ENCODE measurements at places on chromosomes 5 and 9.
A peak's percentile ranks its signal among the peaks of the same experiment; 100 is the strongest.

- DNase-seq, result no peak
These were observed 178.4 kb downstream of the PAX5 start for GRCh38 chr9:36855448-36856315.

DNA sequence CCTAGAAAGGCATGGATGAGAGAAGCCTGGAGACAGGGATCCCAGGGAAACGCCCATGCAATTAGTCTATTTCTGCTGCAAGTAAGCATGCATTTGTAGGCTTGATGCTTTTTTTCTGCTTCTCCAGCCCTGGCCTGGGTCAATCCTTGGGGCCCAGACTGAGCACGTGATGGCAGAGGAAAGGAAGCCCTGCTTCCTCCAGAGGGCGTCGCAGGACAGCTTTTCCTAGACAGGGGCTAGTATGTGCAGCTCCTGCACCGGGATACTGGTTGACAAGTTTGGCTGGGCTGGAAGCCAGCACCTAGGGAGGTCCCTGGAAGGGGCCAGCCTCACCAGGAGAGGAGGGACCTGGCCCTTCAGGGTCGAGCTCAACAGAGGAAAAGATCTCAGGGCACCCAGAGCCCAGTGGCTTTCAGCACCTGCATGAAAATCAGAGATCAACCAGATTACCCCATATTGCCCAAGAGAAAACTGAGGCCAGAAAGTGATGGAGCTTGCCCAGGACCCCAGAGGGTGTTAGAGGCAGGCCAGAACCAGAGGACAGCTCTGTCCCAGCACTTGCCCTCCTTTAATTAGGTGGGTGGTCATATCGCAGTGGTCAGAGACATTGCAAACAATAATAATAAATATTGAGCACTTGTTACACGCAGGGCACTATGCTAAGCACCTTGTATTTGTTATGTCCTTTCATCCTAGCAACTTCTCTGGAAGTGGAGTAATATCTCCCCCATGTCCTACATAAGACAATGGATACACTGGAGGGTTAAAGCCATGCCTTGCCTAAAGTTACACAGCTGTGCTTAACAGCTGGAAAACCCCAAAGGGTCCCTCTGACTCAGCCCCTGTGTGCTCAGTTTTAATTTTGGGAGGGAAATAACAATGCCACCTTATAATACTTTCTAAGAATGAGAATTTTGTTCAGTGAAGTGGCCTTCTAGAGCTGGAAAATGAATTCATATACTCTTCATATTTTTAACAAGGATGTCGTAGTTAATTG, 67.1 kb downstream of the KLF4 start:
- DNase-seq, result peak; percentile 4

- peak; percentile 39 for DNase-seq
These were observed 53.0 kb downstream of the NUP214 start for GRCh38 chr9:131178382-131178781.

DNA sequence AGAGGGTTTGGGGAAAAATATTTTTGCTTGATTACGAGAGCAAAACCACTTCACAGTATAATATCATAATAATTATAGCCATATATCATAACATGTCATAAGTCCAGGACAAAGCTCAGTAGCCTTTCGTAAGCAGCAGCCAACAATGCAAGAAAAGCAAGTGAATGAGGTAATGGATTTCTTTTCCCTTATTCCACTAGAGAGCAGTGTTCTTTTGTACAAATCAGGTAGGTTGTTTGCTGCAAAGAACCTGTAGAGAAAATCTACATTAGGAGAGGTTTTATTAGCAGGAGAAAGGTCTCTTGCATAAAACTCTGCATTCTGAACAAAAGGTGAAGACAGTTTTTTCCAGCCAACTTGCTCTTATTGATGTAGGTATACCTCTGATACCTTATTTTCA, 1033.4 kb downstream of the TLE4 start:
- DNase-seq, result no peak
